ENCODE measurements at places on chromosomes 16 and 17.

DNA sequence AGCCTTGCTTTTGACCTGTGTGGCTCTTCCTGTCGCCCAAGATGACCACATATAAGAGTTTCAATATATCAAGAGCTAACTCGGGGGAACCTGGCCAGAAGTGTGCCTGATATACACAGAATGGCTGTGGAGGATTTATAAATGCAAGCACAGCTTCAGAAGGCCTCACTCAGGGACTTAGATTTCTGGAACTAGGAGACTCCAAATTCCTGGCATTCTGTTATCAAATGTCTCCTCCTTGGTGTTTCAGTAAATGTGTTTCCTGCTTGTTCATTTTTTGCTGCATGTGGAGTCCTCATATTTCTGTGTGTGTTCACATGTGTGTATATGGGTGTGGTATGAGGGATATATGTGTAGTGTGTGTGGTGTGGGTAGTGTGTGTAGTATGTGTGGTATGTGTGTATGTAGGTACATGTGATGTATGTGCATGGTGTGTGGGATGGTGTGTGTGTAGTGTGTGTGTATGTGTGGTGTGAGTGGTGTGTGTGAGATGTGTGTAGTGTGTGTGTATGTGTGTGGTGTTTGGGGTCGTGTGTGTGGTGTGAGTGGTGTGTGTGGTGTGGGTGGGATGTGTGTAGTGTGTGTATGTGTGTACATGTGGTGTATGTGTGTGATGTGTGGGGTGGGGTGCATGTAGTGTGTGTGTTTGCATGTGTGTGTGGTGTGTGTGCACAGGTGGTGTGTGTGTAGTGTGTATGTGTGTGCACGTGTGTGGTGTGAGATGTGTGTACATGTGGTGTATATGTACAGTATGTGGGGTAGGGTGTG is 981 bp upstream of the CD300H start:
- DNase-seq = no peak

DNA sequence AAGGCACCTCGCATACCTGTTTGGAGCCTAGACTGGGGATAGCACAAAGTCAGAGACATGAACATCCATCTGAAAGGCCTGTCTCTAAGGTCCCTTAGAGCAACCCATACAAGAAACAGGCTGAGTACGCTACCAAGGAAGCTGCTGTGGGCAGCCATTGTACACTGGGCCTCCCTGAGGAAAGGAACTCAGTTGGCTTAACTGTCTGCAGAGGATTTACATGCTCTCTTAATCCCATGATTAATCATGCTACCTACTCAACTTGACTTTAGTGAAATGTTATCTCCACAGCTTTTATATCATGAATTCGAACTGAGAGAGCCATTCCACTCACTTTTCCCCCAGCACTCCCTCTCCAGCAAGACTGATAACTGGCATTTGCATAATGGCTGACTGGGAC is 26.0 kb downstream of the PHLPP2 start:
- DNase-seq = no peak

- DNase-seq = no peak
Measured at GRCh38 chr16:64391063-64391600, 730.7 kb downstream of the CDH11 start.

GRCh38 chr17:29238133-29238850 is 8.4 kb upstream of the CRYBA1 start:
- no peak for DNase-seq

DNA sequence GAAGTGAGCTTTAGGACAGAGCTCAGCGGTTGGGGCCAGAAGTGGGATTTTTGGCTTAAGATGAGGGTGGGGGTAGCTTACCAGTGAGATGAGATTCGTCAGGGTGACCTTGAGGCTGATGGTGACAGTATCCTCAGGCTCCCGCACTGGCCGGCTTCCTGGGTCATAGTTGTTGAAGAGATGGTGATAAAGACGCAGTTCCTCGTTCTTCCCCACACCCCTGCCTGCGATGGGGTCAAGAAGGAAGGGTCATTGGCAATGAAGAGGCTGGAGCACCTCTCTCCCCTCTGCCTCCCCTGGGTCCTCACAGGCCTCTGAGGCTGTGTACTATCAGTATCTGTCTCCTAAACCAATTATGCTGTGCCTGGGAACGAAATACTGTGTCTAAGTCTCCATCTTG is 358 bp downstream of the CHRNE start:
- DNase-seq = no peak

DNA sequence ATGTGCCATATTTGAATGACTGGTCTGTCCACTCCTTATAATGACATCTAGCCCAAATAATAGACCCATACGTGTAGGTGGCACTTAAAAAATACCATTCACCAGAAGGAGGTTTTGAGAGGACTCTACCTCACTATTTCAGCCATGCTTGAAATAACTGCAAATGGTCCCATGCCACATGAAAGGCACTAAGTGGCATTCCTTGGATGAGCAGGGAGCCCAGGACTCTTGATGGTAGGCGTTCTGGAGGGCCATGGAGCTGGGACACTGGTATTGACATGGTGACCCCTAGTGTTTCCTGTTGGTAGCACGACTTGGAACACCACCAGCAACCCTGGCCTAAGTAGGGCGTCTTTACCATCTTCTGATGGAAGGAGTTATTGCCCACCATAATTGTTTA is 148.7 kb upstream of the ZFHX3 start:
- DNase-seq = no peak

DNA sequence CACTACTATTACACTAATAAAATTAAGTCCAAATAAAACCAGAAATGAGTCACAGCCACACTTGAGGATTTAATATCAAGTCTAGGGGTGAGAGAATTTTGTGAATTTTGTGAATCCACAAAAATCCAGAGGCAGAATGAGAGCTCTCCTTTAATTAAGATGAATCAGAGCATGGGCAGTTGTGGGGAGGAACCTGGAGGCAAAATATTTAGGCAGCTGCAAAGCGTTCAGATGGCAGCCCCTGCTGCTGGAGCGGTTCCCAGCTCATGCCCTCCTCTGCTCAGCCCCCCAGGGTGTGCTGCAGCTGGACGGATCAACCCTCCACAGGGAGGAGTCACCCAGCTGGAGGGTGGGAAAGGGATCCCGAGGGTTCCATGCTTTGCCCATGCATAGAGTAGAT is 43.4 kb upstream of the IRX6 start:
- DNase-seq = no peak

GRCh38 chr17:27290916-27291598 is 2.9 kb upstream of the WSB1 start:
- no peak for DNase-seq

DNA sequence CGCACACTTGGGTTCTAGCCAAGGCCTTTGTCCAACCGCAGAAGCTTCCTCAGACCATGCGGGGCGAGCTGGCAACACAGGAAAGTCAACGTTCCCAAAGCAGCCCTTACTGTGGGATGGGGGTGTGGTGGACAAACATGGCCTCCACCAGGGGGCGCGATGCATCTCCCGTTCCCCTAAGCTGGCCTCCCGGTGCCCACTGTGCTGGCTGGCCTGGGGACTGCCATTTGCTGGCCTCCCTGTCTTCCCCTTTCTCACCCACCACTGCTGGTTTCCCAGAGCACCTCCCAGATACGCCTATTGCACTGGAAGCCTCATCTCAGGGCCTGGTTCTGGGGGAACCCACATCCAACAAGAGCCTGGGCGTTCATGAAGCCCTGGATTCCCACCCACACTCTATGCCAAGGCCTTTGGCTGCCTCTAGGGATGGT is 145.3 kb downstream of the IRF8 start:
- no peak for DNase-seq

DNA sequence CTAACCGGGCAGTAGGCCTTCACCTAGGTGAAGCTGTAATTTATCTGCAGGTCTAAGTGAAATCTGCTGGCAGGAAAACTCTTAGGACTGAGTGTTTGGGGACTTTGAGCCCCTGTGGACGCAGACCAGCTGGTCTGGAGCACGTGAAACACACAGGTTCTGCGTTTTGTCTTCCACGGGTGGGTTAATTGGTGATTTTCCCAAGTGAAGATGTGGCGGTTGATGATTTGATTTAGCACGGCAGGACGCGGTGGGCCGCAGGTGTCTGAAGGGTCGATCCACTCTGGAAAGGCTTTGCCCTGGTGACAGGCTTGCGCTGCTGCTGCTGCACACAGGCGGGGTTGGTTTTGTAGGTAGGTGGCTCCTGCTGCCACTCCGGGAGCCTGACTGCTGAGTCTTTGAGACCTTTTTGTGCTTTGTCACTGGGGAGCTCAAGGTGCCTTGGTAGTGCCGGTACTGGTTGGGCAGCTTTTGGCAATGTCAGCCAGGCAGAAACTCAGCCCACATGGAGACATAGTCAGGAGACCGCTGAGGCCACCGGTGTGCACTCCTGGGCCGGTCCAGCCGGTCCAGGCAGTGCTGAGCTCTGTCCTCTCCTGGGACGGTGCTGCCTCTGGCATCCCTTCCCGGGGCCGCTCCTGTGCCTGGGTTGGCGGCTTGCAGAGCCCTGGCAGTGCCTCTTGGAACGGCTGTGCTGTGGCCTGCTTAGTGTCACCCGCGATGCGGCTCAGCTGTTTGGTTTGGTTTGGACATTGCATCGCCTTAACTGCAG is 2.3 kb downstream of the BAIAP2 start:
- no peak for DNase-seq

DNA sequence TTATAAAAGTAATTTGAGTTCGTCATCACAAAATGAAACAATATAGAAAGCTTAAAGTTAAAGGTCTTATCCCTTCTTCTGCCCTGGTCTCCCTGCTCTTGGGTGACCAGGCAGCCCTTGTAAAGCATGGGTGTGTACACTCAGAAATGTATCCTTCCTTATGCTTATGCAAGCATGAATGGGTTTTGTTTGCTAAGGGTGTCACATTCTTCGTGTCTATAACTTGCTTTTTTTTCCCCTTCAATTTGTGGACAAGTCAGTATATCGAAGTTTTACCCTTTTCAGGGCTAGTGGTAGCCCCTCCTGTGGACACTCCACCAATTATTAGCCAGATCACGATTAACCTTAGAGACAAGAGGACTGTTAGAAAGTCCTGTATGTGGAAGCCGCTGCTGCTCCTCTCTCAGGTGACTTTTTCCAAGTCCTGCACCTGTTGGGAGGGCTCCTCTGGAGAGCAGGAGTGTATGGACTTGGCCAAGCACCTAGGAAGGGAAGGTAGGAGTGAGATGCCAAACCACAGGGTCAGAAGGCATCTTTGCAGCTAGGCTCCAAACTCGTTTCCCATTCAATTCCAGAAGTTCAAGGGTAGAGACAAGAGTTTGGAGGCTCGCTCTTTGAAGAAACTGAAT is 50.9 kb downstream of the LDHD start:
- DNase-seq = no peak

DNA sequence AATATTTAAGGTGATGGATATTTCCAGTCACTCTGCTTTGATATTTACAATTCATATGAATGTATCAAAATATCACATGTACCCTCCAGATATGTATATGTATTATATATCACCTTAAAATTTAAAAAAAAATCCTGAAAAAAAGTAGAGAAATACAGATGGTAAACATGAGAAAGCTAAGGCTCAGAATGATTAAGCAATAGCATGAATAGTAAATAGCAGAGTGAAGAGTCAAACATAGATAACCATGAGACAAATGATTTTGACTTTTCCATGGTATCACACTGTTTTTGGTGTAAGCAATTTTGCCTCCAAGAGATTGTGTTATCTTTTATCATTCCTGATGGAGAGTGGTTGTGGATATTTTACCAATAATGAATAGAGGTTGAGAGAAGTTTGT is 868.8 kb downstream of the CDH11 start:
- no peak for DNase-seq

DNA sequence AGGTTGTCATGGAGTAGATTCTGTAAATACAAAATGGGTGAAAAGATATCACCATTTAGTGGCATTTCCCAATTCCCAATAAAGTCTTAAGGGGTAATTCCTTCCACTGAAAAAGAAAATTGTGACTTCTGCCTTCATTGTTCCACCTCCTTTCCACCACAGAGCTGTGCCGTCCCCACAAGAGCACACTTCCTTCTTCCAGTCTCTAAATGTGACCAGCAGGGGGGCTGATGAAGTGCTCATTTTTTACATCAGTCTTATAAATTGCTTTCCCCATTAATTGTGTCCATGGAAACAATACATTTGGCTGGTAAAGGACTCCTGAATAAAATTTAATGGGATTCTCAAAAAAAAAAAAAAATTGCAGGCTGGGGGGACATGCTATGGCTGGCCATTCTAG is 260.8 kb upstream of the PSMD7 start:
- no peak for DNase-seq

DNA sequence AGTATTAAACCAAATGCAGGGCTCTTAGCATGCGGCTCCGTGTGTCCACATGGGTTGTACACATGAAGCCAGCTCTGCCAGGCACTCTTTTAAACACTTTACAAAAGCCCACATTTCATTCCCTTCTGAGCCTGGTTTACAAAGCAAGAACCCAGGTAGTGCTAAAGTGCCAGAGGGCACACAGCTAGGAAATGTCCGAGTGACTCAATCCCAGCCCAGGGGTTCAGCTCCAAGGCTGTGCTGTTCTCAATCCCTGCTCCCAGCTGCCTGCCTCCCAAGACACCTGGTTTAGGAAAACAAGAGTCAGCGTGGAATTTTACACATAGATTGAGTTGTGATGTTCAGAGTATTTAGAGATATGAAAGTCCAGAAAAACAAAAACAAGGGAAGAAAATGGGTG is 13.3 kb upstream of the DCAF7 start:
- no peak for DNase-seq

GRCh38 chr16:85784813-85785212 is 14.5 kb downstream of the EMC8 start:
- DNase-seq = no peak

- DNase-seq = no peak
Measured at GRCh38 chr17:51768706-51769105, 389.8 kb downstream of the CA10 start.

DNA sequence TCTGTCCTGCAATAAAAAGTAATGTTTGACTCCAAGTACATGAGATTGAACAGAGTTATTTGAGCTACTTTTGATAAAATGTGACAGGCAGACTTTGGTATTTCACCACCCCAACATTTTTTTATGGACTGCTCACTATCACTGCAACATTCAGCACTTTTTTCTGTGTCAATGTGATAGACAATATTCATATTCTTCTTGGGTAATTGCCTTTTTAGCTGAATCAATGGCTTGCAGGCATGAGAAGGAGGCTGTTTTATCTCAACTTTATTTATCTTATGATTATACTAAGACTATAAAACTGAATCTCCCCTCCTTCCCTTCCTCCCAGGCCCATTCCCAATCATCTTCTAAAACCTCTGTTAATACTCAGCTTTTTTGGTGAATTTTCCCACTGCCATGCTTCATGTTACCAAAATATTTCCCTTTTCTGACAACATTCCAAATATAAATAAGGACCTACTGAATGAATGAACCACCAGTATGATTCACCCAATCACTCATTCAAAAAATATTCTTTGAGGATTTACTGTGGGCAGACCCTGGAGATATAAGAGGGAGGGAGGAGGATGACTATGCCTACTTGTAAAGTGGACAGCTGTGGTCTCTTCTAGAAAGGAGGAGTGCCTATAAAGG is 67.6 kb downstream of the CDH13 start:
- DNase-seq = no peak

GRCh38 chr16:87178177-87178863 is 138.9 kb downstream of the C16orf95 start:
- no peak for DNase-seq

DNA sequence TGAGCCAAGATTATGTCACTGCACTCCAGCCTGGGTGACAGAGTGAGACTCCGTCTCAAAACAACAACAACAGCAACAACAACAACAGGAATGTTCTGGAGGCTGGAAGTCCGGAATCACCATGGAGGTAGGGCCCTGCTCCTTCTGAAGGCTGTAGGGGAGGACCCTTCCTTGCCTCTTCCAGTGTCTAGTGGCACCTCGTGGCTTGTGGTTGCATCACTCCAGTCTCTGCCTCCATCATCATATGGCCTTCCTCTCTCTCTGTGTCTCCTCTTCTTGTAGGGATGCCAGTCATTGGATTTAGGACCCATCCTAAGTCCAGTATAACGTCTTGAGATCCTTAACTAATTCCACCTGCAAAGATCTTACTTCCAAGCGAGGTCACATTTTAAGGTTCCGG is 14.0 kb downstream of the NAGPA start:
- no peak for DNase-seq

Data from epithelial cell of proximal tubule (primary cell).